ENCODE measurements at places on chromosomes 1 and 21.

GRCh38 chr1:197692965-197693364 is 82.3 kb downstream of the DENND1B start:
- no peak for DNase-seq

DNA sequence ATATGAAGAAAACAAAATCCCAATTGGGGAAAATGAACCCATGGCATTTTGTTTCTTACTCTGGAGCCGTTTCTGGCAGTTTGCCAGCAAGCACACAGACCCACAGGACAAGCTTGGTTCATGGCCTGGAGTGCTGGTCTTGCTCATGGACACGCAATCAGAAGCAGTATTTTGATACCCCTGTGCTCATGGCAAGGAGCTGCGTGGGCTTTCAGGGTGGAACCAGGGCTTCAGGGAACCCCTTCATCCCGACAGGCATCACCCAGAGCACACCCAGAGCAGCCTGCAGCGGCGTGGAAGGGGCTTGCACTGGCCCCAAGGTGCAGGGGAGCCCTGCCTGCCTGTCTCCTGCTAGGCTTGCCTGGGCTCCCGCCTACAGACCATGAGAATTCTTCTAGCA is 45.4 kb upstream of the PCBP3 start:
- DNase-seq = no peak

DNA sequence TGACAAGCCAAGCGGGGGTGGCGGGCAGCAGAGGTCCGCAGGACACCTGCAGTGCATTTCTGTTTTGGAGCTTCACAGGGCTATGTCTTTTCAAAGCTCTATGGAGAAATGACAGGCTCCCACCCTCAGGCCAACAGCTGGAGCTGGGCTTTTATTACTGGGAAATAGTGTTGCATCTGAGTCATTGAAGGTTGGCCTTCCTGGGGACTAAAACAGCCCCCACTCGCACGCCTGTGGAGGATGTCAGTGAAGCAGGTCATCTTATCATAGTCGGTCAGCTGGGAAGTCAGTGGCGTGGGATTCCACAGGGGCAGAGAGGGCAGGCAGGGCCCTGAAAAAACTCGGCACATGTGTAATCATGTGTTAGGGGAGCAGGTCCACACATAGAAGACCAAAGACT is 55.3 kb downstream of the NTPCR start:
- no peak for DNase-seq

- no peak for DNase-seq
Observed at GRCh38 chr1:155884982-155885381, 25.6 kb downstream of the SYT11 start.

DNA sequence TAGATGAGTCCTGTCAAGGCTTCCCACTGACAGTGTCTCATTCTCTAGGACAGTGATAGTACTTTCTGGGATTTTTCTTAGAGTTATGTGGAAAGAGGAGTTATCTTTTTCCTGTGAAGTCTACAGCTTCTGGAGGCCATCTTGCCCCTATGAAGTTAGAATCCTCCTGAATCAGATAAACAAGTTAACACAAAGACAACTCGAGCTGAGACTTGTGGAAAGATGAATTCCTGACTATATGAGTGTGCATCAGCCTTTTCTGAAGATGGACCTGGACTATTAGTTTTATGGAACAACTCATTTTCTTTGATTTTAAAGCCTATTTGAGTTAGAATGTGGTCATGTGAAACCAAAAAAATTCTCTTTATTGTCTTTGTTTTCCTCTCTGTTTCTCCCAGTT is 290.9 kb downstream of the LRRIQ3 start:
- DNase-seq = no peak

- DNase-seq = no peak
Observed at GRCh38 chr1:168923521-168924136, 182.9 kb upstream of the ATP1B1 start.

- DNase-seq = no peak
Observed at GRCh38 chr1:19199329-19199968, 10.6 kb downstream of the UBR4 start.

GRCh38 chr1:39159224-39160036 is 45.1 kb upstream of the MACF1 start:
- DNase-seq = no peak

GRCh38 chr1:40849801-40850592 is 12.2 kb downstream of the CITED4 start:
- DNase-seq = peak; percentile 68

GRCh38 chr1:205965036-205965884 is 22.0 kb upstream of the SLC26A9 start:
- DNase-seq = no peak

GRCh38 chr1:35371506-35371905 is 103.0 kb downstream of the ZMYM4 start:
- DNase-seq = no peak

GRCh38 chr21:36079671-36080070 is 9.8 kb downstream of the CBR1 start:
- DNase-seq = no peak

DNA sequence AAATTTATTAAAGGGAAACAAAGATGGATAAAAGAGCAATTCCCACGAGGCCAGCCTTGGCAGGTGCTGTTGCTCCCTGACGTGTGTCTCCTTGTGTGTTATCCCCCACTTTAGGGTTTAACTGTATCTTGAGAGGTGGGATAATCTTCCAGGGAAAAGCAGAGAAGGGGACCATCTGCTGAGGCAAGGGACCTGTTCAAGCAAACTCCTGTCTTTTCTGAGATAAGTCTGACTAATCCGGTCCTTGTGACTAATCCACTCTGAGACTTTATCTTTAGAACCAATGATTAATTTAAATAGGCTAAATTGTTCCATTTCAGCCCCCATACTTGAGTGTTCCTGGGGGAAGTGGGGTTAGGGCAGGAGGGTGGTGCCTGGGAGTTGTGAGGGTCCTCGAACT is 163.6 kb downstream of the CAMTA1 start:
- no peak for DNase-seq

DNA sequence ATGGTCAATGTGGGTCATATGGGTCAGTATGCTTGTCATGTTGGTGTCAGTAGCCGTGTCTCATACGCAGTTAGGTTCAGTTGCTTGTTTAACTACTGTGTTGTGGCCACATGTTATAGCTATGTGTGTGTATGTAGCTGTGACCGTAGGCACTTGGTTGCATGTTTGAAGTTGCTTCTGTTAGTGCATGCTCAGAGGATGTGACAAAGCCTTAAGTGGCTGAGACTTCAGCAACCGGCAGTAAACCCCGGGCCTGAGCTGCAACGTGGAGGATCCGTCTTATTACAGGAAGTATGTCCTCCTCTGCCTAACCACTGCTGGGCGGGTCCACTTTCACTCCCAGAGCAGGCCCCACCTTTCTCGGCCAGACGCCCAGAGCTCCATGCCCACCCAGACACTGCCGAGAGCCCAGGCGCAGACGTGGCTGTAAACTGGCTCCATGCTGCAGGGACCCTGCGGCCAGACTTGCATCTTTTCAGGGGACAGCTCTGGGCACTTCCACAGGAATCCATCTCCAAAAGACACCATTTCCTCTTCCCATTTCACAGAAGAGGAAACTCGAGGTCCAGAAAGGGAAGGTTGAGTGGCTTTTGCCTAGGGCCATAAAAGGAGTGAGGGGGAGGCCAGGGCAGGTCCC is 2.2 kb downstream of the TCEA3 start:
- peak; percentile 9 for DNase-seq

GRCh38 chr21:20257052-20257740 is 741.0 kb upstream of the NCAM2 start:
- no peak for DNase-seq

DNA sequence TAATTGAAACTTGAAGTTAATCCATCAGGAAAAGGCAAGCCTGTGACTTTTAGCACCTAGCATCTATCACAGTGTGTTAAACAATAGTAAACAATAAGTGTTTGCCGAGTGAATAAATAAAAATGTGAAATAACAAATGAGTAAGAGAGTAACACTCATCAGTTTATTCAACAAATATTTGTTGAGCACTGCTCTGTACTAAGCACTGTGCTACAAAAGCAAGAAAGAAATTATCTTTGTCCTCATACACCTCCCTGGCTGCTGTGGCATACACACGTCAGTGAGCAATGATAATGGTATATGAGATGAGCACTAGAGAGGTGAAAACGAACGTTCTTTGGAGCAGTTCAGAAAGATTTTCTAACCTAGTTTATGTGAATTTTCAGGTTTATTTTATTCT is 295.0 kb upstream of the LRRC7 start:
- no peak for DNase-seq

GRCh38 chr1:114099268-114099667 is 54.4 kb downstream of the SYT6 start:
- no peak for DNase-seq

DNA sequence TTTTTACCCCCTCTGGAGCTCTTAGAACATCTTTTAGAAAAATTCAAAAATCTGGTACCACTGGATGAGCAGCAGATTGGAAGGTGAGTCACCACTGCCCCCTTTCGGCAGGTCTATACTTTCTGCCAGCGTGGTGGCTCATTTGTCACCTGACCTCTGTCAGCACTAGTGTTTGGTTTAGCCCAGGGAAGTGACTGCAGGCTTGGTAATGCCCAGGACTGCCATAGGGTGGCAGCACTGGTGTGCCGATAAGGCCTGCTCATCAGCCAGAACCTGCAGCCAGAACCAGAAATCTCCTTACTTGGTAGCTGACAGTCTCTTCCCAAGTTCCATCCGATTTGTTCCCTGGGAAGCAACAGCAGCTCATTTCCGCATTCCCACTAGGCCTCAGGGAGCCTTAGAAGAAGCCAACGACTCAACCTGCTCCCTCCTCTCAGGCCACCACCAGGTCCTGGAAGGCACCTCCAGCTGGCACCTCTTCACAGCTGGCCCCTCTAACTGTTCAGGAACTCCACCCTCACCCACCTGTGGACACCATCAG is 6.8 kb downstream of the SMIM12 start:
- peak; percentile 80 for DNase-seq

- DNase-seq = no peak
Observed at GRCh38 chr21:39479164-39479813, 27.5 kb downstream of the SH3BGR start.

GRCh38 chr1:218642033-218642948 is 297.2 kb downstream of the TGFB2 start:
- DNase-seq = no peak

DNA sequence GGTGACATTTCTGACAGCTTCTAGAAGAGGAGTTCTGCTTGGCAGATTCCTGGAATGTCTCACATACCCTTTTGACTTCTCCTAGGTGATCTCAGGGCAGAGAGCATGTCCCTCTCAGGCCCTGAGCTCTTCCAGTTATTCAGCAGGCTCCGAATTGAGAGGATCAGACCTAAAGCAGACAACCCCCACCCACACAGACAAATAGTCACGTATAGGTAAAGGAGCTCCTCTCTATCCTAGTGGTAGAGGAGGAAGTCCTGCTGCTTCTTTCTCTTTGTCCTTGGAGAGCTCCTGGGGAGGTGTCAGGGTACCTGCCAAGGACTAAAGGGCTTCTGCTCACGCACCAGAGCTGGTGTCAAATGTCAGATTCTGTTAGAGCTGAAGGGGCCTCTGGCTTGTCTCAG is 128.1 kb downstream of the IER5 start:
- DNase-seq = no peak

DNA sequence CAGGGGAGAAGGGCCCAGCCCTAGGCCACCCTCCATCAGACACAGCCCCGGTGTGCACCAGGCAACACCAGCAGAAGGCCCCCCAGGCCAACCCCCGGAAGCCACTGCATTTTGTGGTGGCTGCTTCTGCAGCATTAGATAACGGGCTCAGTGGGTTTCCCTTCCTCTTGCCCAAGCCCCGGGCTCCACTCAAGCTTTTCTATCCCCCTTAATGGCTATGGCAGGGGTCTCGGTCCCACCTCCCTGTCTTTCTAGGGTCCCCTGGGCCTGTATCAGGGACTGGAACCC is 18.9 kb downstream of the C1orf174 start:
- DNase-seq = no peak

GRCh38 chr1:231642618-231643017 is 16.0 kb downstream of the DISC1 start:
- DNase-seq = no peak

DNA sequence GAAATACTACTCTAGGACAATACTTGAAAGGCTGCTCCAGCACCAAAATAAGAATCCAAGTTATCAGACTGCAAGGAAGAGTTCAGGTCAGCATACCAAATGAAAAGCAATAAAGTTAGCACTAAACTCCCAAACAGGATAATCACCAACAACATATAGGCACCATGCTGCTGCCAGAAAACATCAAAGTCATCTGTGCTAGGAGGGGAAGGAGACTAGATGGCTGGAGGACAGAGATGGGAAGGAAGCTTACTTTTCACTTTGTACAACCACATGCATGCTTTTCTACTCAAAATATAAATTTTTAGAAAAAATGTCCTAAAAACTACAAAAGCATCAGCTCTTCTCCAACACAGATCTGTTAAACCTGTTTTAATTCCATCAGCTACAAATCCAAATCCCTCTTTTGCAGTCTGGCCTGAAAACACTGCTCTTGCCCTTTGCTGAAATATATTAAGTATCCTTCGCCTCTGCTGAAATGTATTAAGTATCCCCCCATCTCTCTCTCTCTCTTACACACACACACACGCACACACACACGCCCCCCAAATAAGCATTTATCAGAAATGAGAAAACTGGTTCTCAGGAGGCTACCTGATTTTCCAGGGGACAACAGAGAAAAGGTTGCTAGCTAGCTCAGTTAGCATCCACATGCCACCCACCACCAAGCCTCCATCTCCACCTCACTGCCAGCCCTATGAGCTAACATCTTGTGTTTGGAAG is 1.5 kb downstream of the GATAD2B start:
- no peak for DNase-seq

DNA sequence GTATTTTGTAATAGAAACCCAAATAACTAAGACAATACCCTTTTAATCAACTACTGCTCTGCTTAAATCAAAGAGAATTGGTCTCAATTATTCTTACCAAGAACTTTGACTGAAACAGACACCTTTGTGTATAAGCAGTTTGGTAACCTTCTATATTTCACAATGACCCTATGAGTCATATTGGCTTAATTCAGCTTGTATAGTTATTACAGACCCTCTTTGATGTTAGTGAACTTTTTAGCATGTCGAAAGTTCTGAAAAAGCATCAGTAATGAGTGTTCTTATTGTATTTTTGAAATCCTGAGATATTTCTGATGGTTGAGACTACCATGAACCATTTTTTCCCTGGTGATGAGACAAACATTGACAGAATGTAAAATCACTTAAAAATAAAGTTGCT is 43.3 kb upstream of the RABGAP1L start:
- no peak for DNase-seq

- DNase-seq = no peak
Observed at GRCh38 chr1:157893686-157894085, 52.1 kb upstream of the CD5L start.

GRCh38 chr1:236765831-236766230 is 29.3 kb upstream of the MTR start:
- no peak for DNase-seq

GRCh38 chr1:57590978-57591377 is 167.1 kb upstream of the DAB1 start:
- DNase-seq = no peak

DNA sequence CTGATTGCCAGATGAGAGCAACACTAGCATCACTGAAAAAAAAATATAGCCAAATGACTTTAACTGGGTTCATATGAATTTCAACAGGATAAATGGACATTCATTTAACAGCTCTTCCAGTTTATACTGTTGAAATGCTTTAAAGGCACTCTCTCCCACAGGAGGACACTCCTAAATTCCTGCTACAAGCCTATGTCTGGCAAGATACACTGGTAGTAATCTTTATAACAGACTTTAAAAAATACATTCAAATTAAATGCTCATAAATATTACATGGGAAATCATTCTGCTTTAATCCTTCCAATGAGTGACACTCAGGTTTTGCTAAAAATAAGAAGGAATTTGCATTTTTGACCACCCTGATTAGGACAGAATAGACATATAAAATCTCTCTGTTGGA is 526.7 kb upstream of the ADAMTS5 start:
- DNase-seq = no peak
